Fibroblast of skin of scalp (primary cell): ENCODE measurements at places on chromosomes 3 and 15.

DNA sequence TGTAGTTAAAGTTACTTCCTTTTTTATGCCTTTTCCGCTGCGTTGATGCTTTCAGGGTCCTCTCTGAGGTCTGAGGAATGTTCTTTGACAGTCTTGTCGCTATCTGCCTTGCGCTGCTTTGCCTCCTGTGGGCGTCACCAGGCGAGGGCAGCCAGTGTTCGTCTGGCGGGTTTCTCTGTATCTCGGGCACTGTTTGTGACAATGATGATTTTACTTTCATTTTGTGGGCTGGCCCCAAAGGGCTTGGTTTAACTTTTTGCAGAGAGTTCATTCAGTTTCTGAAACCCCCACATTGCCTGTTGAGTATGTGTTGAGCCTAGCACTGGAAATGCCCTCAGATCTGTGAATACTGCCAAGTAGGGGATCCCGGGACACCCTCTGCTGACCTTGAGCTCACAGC lies 24.6 kb upstream of the SACM1L start:
- DNase-seq, result no peak

DNA sequence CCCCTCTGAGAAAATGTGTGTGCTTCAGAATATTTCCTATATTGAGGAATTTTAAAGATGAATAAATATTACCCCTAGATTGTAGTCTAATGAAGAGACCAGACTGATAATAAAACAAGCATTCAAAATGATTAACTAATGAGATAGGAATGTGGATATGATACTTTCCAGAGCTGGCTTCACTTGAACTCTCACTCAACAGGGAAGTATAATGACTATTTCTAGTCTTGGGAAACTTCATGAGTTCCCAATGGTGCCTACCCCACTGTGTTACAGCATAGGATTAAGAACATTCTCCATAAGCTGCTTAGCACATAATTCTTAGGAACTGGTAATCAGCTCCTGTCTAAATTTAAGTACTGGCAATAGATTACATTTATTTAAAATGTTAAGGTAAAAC lies 261.5 kb upstream of the ZNF385D start:
- peak; percentile 12 for DNase-seq

DNA sequence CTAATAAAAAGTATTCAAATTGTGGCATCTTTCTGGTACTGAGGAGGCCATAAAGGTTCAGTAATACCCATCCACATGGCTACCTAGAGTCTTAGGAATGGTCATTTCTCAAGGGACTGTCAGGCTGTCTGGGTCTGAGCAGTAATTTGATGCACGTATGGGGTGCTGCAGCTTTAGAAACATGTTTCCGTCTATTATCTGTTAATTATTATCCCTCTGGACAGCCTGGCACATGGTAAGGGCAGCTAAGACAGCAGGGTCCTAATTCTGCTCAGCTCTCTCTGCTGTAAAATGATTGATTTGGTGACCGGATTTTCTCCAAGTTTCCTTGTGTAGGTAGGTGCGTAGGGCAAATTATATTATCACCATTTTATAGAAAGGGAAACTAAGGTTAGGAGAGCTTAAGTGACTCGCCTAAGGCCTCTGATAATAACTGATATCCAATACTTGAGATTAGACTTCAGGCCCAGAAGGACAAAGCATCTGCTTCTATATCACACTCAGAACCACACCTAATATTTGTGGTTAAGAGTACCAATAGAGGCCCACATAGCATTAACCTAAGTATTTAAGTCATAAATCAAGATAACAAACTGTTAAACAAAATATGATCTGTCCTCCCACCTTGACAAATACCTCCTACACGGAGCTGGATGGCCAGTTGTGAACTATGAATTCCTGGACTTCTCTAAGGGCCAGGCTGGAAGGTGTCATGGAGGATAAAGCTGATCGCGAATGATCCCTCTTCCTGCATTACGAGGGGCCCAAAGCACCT lies 2.9 kb upstream of the RAP2B start:
- DNase-seq, result no peak

- DNase-seq, result no peak
Observed at GRCh38 chr3:161177991-161178390, 43.1 kb upstream of the NMD3 start.

- no peak for DNase-seq
Observed at GRCh38 chr3:171972871-171973348, 66.5 kb upstream of the FNDC3B start.

DNA sequence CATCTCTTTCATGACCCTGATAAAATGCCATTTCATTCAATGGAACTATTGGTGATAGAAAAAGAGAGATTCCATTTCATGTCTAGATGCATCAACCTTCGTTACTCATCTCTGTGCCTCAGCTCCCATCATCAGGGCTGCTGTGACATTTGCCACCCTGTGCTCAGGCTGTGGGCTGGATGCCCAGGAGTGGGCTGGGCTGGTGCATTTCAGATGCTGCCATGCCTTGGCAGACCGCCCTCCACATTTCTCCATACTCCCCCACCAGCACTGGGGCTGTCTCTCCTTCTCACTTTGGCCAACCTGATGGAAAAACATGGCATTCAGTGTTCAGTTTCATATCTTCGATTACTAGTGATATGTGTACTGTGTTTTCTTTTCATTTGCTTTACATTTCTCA lies 59.1 kb downstream of the DNASE1L3 start:
- DNase-seq, result no peak

GRCh38 chr3:54582424-54582823 lies 345.4 kb downstream of the LRTM1 start:
- DNase-seq, result no peak

- no peak for DNase-seq
Observed at GRCh38 chr15:70466305-70466704, 297.1 kb downstream of the UACA start.

GRCh38 chr3:196207159-196207832 lies 3.9 kb downstream of the ZDHHC19 start:
- no peak for DNase-seq

- DNase-seq, result no peak
Observed at GRCh38 chr15:76198456-76199105, 112.7 kb downstream of the ETFA start.

GRCh38 chr3:146682171-146682570 lies 77.0 kb upstream of the PLSCR5 start:
- DNase-seq, result peak; percentile 16

DNA sequence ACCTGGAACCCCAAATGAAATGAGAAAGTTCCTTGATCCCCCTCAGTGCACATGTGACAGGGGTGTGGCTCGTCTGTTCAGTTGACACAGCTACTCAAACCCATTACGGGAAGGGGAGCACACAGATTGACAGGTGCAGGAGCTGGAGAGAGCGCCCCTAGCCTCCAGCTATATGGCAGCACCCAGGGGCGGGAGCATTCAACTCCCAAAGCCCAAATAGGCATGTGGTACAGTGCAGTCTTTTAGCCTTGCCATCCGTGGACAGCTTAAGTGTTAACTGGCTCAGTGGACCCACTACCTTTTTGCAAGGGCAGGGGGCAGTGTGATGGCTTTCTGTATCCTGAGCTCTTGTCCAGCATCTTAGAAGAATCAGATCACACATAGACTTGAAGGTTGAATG lies 1374.2 kb upstream of the ALCAM start:
- DNase-seq, result no peak

DNA sequence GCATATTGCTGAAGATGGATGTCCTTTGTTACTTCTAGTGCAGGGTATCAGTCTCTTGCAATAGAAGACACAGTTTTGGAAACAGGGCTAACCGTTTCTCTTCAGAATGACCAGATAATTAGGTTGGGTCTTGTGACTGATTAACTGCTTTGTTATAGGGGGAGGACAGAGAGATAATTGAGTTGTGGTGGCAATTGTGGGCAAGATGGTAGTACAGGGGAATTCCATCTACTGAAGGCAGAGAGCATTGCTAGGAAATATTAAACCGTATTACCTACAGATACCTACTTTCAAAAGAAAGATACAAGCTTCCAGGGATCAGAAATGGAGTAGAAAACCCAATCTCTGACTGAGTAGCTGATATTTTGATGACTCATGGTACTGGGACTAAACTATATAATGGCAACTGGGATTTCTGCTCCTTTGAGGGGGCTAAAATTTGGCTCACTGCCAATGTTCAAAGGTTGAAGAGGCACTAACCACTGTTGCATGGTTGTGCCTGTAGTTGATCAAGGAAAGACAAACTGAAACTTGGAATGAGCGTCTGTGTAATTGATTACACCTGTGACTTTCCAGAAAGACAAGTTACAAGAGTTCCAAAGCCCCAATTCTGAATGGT lies 4.2 kb downstream of the PRR23B start:
- DNase-seq, result no peak

GRCh38 chr15:98896802-98897732 lies 110.5 kb downstream of the PGPEP1L start:
- peak; percentile 99 for DNase-seq

- DNase-seq, result no peak
Observed at GRCh38 chr3:183182732-183183610, 20.4 kb upstream of the LAMP3 start.

DNA sequence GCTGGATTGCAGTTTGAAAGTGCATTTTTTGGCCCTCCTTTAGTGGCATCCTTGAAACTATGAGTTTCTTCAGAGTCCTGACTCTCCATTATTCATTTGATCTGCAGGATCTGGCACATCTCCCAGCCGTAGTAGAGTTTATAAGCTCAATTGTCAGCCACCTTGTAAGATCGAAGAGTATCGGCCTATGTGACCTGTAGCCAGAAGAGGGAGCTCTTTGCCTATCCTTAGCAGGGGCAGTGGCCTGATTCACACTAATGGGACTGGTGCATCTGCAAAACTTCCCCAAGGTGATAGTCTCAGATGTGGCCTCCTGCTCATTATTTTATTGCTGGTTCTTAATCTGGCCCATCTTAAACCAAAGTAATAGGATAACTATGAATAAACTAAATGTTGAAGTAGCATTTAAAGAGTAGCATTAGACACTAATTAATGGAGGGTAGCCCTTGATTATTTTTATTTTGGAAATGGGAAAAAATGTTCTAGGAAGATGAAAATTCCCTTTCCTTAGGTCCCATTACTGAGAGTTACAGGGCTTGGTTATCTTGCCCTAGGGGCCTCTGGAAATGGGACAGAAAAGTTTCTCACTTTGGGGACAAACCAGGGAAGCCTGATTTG lies 21.2 kb downstream of the GCSAM start:
- DNase-seq, result peak; percentile 55

- peak; percentile 11 for DNase-seq
Observed at GRCh38 chr3:141115789-141116541, 64.8 kb downstream of the SPSB4 start.

GRCh38 chr3:38645601-38646000 lies 3.9 kb downstream of the SCN5A start:
- DNase-seq, result no peak
